Stimulated activated CD4-positive, alpha-beta T cell treated with anti-CD3 and anti-CD28 coated beads, Interleukin-12 subunit alpha, Interleukin-12 subunit beta, amount 100 ng/mL, for 24 hours (primary cell): ENCODE measurements at places on chromosomes 16 and 17.

DNA sequence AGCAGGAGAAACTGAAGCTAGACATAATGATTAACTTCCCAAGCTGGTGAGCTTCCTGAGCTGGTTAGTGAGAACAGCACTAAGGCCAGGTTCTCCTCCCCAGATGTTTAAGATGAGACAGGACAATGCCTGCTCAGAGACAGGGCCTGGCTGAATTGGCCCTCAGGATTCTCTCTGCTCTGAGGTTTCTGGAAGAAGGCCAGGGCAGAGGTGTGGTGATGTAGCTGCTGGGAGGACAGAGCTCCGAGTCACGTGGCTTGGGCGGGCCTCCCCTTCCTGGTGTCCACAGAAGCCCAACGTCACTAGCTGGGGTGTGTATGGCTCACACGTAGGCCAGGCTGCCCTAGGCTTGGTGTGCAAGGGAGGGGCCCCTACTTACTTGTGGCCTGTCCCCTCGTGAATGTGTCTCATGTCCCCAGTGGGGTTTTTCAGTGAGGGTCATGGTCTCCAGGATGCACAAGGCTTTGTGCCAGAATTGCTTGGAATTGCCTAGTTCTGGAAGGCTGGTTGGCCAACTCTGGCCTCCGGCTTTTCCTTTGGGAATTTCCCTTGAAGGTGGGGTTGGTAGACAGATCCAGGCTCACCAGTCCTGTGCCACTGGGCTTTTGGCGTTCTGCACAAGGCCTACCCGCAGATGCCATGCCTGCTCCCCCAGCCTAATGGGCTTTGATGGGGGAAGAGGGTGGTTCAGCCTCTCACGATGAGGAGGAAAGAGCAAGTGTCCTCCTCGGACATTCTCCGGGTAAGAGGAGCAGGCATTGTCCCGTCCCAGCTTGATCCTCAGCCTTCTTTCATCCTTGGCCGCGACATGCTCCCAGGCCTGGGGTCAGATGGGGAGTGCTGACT is 3.4 kb downstream of the NOD2 start:
- no peak for DNase-seq

DNA sequence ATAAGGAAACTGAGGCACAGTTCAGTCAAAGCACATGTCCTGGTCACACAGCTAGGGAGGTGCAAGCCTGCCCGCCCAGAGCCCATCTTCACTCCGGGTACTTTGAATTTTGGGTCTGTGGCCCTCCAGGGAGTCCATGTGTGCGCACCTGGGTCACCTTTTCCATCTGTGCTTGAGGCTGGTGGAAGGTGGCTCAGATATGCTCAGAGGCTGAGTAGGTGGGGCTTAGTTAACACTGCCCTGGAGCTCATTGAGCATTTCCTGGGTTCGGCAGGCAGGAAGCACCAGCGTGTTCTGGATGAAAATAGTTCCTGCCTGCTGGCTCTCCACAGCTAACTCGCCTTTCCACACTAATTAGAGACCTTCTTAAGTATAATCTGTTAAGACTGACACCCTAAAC is 19.2 kb downstream of the FAM234A start:
- DNase-seq, result no peak

- no peak for DNase-seq
Measured at GRCh38 chr17:82815790-82816305, 24.0 kb downstream of the ZNF750 start.

DNA sequence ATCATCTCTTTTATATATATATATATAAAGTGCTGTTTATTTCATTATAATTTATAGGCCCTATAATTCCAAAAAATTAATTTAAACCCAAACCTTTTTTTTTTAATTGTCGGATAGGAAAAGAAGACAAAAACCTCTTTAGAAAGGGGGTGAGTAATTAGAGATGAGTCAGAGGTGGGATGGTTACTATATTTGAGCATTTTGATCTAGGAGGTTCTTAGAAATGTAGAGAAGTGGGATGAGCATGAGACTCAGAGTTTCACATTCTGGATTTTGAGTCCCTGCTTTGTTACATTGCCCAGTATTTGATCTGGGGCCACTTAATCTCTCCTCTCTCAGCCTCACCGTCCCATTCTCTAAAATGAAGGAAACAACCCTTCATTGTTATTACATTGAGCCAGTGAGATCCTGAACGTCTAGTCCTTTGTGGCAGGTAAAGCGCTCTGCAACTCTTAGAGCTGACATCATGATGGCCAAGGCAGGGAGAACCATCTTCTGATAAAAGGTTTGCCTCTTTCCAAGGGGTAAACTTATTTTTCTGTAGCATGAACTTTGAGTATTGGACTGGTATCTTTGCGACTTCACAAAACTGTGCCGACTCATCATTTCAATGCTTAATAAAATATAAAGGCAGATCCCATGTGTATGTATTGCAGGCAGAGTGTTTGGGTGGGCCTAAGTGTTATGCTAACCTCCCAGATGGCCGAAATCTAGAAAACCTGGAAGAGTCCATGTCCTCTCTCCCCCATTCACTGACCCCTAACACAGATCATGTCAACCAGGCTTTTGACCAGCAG is 21.3 kb downstream of the HS3ST3B1 start:
- no peak for DNase-seq

- no peak for DNase-seq
Measured at GRCh38 chr17:7261379-7262191, 693 bp downstream of the CLDN7 start.

- no peak for DNase-seq
Measured at GRCh38 chr17:63696381-63696961, 3.5 kb downstream of the LIMD2 start.

DNA sequence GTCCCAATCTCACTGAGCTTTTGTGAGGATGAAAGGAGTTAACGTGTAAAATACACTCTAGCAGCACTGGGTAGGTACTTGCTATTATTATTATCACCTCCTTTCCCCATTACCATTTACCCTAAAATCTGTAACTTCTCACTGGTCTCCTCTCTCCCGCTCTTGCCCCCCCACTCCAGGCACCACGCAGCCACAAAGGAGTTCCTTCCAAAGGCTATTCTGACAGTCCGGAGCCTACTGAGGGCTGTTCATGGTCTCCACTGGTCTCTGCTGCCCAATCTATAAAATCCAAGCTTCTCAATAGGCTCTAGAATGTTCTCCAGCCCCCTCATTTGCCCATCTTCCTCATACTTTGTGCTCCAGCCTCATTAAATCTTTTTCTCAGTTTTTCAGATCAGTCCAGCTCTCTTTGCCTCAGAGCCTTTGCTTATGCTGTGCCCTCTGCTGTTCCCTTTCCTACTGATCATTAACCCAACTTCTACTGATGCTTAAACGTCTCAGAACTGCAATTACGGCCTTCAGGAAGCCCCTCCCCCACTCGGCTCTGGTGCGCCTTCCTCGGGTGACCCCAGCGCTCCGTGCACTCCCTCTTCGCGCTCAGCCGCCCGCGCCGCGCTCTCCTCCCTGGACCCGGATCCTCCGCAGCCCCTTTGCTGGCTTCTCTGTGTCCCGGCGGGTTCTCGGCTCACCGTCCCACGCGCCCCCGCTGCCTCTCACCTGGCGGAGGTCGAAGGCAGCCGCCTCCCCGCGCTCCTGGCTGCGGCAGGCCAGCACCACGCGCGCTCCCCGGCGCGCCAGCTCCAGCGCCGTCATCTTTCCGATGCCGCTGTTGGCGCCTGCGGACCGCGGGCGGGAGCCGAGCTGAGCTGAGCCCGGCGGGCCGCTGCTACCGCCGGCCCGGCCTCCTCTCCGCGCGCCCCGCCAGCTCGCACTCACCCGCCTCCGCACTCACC is 737 bp downstream of the DHRS13 start:
- no peak for DNase-seq
